ENCODE measurements at places on chromosomes 6 and 20.

GRCh38 chr6:99091985-99092384 is 144.2 kb upstream of the FBXL4 start:
- DNase-seq: no peak

DNA sequence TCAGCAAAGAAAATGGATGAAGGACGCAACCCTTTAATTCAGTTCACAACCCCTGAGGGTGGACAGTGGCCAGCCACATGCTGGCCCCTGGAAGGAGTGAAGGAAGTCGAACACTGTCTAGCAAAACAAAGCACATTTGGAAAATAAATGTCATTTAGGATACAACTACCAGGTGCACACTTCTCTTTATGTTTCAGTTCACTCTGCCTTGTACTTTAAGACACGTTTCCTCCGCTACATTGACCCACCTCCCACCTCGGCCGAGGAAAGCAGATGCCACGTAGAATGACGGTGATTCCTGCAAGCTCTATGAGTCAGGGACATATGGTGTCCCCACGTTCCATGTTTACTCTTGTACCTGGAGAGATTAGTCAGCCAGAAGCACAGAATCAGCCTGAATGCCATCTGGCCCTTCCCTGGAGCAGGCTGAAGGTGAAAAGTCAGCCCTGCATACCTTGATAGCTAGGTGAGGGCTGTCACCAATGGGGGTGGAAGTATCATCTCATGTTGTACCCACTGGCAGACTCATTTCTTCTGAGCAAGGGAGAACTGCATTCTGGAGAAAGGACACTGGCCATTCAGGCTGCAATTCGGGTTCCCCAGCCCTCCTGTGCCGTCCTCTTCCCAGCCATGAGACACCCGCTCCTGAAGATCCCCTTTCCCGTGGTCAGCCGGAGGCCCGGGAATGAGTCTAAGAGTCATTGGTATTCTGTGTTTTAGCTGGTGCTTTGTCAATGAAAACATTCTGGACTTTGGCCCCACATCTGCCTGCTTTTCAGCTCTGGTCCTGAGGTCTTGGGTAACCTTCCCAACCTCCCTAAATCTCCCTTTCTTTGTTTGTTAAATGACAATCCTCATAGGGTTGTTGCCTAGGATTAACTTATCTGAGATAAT is 60.6 kb downstream of the FOXA2 start:
- no peak for DNase-seq

GRCh38 chr6:73393278-73393677 is 1.4 kb upstream of the DDX43 start:
- no peak for DNase-seq

DNA sequence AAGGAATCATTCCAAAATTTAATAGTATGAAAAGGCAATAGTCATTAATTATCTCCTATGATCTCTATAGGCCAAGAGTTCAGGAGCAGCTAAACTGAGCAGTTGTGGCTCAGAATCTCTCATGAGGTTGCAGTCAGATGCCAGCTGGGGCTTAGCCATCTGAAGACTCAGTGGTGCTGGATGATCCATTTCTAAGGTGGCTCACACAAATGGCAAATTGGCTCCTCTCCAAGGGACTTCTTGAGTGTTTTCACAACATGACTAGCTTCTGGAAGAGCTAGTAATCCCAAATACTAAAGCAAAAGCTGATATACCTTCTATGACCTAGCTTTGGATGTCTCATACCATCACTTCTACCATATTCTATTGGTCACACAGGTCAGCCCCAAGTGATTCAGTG is 104.2 kb downstream of the HAO1 start:
- no peak for DNase-seq

Data from stimulated activated CD8-positive, alpha-beta memory T cell treated with anti-CD3 and anti-CD28 coated beads, Interleukin-4, amount 100 ng/mL, for 1 hour (primary cell).